Stimulated activated CD8-positive, alpha-beta memory T cell treated with anti-CD3 and anti-CD28 coated beads, Interleukin-15, amount 100 ng/mL, for 4 hours (primary cell): ENCODE measurements at places on chromosomes 5 and 9.
A peak's percentile ranks its signal among the peaks of the same experiment; 100 is the strongest.

DNA sequence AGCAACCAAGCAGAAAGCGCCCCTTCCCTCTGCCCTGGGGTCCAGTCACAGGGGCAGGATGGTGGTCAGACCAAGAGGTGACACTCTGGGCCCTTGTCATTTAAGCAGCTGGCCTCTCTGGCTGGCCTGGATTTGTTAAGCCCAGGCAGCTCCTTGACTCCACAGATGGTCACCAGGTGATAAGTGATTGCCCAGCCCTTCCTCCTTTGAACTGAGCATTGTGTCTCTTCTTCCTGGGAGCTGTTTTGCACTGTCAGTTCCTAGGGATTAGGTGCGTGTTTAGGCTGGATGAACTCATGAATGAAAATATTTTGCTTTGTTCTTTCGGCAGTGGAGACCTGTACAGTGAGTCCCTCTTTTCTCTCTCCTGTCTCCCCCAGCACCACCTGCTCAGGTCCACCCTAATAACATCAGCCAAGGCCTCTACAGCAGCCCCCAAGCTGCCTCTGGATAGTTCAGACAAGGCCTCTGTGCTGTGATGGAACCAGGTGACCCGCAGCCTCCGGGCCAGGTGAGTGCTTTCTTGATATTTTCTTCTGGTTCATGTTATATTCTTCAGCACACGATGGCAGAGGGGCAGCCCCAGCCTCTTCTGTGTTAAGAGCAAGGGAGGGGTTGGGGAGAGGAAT, 139.7 kb upstream of the PITX1 start:
- no peak for DNase-seq

GRCh38 chr9:137241490-137242268, 592 bp downstream of the TUBB4B start:
- peak; percentile 66 for DNase-seq

GRCh38 chr5:171773106-171773505, 12.5 kb upstream of the SMIM23 start:
- DNase-seq = no peak

DNA sequence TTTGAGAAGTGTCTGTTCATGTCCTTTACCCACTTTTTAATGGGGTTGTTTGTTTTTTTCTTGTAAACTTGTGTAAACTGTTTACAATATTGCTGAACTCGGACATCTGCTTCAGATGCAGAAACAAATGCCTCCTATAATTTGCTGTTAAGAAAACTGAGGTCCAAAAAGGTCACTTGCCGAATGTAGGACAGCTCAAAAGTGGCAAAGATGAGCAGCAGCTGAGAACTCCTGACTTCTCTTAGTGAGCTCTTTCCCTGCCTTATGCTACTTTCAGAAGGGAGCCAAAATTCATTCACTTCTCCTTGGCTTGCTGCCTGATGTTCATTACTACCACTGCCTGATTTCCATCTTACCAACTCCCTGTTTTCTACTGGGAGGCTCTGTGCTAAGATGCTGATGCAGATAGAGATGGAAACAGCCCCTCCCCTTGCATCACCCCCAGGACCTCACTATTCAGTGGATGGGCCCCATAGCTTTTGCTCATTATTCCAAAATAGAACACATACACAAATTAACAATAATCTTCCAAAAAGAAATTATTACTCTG, 60.1 kb downstream of the SEMA6A start:
- DNase-seq = no peak
